Activated CD4-positive, alpha-beta T cell treated with anti-CD3 and anti-CD28 coated beads, Interleukin-2, amount 10 ng/mL, durations not matched to agents 24 days and 14 days (primary cell): ENCODE measurements at places on chromosomes 1 and 21.

- DNase-seq = no peak
Measured at GRCh38 chr1:220019071-220019470, 27.2 kb downstream of the EPRS1 start.

DNA sequence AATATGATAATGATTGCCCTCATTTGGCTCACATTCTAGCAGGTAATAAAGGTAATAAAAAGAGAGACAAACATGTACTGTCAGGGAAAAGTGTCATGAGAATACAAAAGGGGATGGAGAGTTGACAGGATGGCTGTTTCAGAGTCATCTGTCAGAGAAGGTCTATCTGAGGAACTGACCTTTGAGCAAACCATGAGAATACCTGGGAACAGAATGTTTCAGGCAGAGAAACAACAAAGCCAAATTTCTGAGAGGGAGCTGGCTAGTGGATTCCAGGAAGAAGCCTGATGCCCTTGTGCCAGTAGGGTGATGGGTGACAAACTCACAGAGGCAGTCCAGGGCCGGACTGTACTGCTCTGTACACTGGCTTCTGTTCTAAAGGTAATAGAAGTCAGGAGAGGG is 107.2 kb downstream of the C1orf21 start:
- no peak for DNase-seq

DNA sequence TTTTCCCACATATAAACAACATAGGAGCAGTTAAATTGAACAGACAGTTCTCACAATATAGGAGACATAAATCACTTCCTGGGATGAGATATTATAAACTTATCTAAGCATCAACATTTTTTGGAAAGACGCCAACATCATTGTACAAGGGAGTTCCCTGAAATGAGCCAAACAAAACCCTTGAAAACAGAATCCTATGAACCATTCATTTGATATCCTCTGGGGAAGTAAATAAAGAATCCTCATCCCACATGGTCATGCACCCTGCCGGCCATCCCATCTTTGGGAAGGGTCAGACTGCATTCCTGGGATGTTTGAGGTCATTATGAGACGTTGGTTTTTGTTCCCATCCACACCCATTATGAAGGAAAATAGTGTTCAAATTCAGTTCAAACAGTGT is 111.8 kb upstream of the USP25 start:
- DNase-seq = no peak

DNA sequence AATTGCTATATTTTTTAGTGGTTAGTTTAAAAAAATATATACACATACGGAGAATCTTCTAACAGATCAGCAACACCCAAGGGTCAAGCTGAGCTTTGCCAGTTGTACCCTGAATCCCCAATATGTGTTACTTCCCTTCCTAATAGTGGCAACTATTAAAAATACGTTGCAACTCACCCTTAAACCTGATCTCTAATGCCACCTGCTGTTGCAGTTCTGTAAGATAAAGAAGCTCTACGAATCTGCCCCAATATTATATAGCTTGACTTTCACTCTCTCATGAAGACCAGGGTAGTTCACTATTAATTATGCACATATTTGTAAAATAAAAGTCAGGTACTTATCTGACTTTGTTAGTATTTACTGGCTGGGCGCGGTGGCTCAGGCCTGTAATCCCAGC is 58.4 kb downstream of the ASH1L start:
- DNase-seq = peak; percentile 67

DNA sequence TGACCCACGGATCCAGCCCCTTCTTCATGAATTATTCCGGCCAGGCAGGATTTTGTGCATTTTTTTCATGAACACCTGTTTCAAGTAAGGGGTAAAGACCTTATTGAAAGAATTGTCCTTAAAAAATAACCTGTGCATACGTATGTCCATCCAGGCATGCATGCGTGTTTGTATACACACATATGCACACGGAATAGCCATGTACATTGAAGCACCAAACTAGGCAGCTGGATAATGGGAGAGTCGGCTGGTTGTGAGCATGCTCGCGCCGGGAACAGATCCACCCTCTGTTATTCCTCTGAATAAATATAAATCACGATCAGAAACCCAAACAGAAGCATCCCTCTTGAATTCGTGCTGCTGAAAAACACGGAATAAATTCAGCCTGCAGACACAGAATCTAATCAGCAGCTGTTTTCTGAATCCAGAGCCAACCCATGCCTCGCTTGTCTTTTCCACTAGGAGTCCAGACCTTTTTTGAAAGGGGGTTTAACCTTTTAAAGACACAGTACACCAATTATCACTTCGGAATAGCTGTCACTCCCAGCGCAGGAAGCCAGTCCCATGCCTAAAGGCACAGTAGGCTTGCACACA is at the start of gene HIVEP3:
Gene HIVEP3 (minus strand): TSS at position 473 of the 594 bp plus-strand sequence.
- peak; percentile 60 for DNase-seq

DNA sequence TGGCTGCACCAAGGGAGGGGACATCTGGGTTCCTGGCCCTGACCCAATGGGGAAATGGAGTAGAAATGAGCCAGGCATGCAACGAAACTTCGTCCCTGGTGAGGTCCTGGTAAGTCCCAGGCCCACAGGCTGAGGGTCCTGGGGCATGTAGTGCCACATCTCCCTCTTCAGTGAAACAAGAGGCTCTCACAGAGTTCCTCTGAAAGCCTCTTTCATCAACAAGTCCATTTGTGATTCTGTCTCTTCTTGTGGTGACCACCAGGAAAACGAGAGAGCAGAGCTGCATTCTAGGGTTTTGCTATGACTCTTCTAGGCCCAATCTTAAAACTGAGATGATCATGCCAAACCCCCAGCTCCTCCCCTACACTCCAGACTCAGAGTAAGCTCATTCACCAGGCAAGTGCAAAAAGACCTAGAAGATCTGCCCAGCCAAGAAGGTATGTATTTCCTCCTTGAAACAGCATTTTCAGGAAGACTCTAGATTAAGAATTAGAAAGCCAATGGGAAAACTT is 24.3 kb upstream of the RNF220 start:
- no peak for DNase-seq

DNA sequence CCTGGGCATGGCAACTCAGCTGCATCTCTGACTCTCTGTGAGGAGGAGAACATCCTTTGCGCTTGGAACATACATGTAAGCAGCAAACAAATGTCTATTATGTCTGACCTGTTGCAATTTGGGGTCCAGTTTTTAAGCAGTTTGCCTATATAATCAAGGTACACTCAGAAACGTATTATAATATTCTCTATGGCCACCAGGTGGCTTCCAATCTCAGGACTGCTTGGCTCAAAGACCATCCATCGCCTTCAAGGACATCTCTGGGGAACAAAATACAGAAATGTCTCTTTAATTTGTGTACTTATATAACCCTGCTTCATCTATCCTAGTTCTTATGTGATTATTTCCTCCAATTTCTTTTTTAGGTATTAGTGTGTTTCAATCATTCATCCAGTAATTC is 227.2 kb downstream of the OLFM3 start:
- DNase-seq = no peak

DNA sequence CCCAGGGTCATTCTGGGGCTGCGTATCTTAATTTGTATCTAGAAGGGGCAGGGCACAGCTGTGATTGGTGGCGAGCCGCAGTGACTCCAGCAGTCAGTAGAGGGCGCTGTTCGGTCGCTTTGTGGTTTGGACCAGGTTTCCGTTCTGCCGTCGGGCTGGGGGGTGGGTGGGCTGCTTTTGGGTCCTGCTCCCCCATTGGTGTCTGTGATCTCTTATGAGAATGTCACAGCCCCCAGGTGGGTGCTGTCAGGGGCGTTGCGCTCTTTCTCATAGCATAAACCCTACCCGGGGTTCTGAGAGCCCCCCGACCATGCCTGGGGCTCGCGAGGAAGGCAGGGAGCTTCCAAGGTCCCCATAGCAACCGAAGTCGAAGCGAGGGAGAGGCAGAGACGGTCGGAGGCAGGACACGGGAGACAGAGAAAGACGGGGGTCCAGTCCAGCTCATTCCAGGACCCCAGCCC is 5.4 kb downstream of the TFF3 start:
- DNase-seq = peak; percentile 93

DNA sequence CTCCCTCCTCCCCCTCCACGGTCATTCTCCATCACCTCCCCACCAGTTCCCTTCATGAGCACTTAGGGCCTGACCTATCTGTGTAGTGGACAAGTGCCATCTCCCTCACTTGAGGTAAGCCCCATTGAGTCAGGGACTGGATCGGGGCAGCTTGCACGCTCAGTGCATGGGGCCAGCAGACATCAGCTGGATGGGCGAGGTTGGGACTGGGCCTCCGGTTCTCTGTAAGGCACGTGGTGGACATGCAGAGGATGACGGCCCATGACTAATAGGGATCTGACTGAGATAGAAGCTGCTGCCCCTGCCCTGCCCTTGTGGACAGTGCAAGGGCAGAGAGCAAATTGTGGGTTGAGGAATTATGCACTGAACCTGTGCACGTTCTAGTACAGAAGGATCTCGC is 120.4 kb upstream of the C1orf174 start:
- no peak for DNase-seq

DNA sequence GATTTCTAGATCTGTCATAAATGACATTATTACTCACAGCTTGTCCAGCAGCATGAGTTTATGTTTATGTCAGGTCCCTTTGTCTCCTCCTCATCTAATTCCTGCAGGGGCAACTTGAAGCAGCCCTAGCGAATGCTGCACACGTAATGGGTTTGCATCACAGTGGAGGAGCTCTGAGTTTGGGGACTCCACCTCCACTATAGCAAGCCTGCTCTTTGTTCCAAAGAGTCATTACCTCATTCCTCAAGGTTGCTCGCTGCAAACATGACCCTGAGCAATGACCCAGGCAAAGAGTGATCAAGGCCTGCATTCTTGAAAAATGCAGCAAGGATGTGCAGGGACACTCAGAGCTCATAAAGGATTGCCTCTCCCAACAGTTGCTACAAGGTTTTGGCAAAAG is 261.9 kb downstream of the HHIPL2 start:
- no peak for DNase-seq

- DNase-seq = no peak
Measured at GRCh38 chr1:229101011-229101871, 169.7 kb upstream of the RAB4A start.

DNA sequence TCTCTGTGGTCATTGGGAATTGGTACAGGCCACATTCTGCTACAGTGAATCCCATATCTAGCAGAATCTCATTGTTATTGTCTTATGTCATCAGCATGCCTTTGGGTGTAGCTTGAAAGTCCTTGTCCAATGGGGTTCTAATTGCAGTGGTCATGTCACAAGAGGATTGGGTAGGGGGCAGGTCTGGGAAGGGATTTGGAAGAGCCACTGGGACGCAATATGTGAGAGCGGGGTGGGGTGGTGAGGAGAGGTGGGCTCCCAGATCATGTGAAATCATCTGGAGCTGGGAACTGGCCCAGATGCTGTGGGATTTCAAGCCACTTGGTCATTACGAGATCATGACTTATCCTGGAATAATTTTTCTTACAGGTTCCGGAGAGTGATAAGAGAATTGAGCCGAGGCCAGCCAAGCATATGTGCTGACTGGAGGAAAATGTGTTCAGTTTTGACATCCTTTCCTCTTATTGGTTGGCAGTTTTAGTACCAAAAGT is 16.3 kb downstream of the CNIH3 start:
- no peak for DNase-seq

DNA sequence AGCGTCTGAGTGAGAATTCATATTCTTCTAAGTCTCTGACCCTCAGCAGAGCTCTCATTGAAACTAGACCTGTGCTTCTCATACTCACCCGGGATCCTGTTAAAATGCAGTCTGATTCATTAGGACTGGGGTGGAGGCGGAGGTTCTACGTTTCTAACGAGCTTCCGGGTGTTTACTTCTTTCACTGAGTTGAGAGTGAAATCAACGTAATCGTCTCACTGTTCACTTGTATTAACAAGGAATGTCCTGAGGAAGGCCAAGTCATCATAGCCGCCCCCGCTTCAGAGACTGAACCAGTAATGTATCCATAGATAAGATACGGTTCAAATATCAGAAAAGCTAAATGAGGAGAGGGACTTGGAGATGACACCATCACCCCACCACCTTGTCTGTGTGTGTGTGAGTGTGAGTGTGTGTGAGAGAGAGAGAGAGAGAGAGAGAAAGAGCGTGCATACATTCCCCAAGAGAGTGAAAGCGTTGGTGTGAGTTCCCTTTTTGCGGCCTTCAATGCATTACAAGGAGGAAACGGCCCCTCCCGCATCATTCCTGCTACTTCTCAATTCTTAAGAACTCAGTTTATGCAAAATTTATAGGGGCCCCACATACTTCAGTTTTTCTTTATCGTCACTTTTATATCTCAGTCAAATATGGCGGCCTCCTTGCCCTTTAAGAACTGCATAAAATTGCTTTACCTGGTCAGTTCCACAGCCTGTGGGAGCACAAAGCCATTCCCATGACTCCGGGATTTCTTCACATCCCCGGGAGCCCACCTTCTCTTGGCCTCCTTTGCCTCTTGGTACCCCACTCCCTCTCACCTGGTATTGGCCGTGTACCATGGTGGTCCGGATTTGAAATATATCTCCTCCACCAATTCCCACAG is 19.8 kb downstream of the KMO start:
- DNase-seq = peak; percentile 77

GRCh38 chr1:7956218-7957032 is 5.1 kb upstream of the PARK7 start:
- no peak for DNase-seq

GRCh38 chr1:164675342-164675904 is 116.4 kb downstream of the PBX1 start:
- DNase-seq = no peak

GRCh38 chr1:208242941-208243526 is 1.1 kb downstream of the PLXNA2 start:
- peak; percentile 61 for DNase-seq

DNA sequence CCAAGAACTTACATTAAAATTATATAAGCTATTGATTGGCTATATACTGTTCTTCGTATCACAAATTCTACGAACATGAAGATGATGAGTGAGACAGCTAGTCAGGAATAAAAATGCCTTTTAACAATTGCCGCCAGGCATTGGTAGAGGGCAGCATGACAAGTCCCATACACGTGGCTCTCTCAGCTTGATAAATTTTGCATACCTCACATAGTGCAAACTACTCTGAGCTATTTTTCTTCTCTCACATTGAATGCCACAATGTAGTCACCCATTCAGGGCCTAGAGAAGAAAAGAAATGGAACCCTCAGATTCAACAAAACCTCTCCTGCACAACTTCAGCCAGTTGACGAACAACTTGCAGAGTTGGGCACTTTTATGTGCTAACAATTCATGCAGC is 27.0 kb upstream of the FMO2 start:
- DNase-seq = no peak

DNA sequence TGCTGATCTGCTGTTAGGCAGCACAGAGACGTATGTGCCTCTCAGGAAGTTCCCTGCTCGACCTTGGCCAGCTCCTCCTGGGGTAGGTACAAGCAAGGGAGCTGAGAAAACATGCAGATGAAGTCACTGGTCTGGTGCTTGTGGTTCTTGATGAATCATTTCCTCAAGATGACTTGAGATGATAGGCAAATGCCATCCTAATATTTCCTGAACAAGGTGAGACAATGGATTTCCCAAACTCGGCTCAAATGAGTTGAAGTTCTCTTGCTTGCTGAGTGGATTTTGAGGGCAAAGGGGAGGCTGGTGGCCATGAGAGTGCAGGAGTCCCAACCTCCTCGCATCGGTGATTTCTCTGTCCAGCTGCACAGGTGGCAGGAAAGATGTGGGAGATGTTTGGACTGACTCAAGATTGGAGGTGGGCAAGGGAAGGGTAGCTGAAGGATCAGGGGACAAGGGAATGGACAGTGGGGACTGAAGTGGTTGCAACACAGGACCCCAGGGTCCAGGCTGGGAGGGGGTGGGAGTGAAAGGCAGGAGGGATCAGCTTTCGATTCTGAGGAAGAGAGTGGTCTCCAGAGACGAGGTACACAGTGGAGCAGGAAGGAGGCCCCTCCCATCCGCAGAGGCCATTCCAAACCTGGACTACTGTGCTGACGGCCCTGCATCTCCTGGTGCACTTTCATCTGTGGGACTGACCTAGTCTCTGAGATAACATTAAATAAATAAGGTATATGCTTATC is 63.9 kb downstream of the CAPN2 start:
- peak; percentile 75 for DNase-seq
